ENCODE measurements at places on chromosomes 11 and 22.

- DNase-seq: peak; percentile 24
These were observed 1342.3 kb downstream of the TBC1D22A start for GRCh38 chr22:48104766-48105165.

GRCh38 chr11:67639438-67639859, at the start of gene TBX10:
Gene TBX10, minus strand, starts transcription at chr11:67639763. Its CDS starts 291 bp downstream, at chr11:67639472.
- peak; percentile 50 for DNase-seq

DNA sequence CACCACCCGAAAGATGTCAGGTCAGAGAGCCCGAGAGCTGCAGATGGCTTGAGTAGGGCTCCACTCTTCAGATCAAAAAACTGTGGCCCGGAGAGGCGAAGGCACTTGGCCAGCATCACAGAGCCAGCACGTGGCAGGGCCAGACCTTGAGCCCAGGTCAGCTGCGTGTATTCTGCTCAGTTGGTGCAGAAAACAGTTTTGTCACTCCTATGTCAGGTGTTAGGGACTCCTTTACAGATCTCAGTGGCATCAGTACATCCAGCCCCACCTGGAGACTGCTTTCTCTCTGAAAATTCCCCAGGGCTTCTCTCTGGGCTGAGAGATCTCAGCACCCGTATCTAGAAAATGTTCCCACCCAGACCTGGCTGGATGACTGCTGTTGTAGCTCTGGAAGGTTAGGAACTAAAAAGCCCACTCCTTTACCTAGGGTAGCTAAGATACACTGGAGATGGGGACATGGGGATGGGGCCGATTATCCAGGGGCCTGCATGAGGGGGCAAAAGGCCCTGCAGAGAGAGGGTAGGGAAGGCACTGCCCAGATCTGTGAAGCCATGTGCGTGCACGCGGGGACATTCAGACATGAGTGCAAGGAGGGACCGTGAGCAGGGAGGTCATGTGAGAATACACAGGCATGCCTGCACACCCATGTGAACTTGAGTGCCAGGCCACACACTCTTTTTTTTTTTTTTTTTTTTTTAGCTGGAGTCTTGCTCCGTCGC, 3.4 kb downstream of the APOA1 start:
- no peak for DNase-seq

DNA sequence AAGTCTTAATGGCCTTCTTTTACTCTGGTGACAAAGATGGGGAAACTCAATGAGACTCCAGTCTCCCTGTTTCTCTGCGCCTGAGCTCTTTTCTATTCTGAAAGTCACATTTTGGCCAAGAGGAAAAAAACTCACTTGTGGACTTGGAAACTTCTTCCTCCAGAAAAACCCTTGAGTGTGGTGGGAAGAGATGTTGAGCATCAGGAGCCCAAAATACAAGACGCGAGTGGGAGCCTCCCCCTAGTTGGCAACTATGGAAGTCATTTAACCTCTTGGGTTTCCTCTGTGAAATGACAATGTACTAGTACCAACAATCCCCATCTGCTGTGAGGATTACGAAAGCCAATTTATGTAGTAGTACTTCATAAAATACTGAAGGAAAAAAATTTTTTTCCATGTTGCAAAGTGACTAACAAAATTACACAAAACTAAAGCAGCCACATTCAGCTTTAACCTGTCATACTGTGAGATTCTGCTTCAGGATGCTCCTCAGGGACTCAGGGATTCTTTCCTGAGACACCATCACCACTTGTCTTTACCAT, 524 bp upstream of the SLC25A17 start:
- DNase-seq: no peak

GRCh38 chr11:70918242-70918641, 334.1 kb downstream of the SHANK2 start:
- DNase-seq: no peak

GRCh38 chr11:36376888-36377758, 81.0 kb downstream of the PRR5L start:
- peak; percentile 86 for DNase-seq

GRCh38 chr11:9850224-9850895, 186.5 kb downstream of the SWAP70 start:
- no peak for DNase-seq

GRCh38 chr22:17985606-17986005, 38.8 kb downstream of the MICAL3 start:
- no peak for DNase-seq

DNA sequence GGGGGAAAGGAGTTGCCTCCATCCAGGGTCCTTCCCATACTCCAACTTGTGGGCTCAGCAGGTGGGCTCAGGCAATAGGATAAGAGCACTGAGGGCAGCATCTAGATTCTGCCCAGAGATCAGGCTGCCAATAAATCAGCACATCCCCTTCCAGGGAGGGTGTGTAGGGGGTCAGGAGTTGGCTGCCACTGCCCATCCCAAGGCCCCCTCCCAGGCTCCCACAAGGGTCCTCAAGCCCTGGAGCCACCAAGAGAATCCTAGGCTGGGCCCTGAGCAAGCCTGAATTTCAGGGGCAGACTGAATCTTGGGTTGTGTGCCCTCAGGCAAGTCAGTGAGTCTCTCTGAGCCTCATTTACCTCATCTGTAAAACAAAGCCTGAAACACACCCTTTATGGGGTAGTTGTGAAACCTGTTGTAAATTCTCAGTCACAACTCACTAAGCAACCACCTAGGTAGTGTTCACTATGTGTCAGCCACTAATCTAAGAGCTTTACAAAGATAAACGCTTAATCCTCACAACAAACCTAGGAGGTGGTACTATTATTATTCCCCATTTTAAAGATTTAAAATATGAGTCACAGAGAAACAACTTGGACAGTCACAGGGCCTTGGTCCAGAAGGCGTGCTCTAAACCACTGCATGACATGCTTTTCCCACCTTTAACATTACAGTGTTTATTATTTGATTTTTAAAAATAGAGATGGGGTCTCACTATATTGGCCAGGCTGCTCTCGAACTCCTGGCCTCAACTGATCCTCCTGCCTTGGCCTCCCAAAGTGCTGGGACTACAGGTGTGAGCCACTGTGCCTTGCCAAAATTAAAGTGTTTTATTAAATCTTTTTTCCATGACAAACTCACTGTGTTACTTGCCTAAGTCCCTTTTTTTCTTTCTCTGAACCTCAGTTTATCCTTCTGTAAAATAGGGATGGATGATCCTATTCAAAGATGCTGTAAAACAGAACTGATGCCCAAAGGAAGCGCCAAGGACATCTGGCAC, 36.2 kb downstream of the LMO1 start:
- DNase-seq: no peak

GRCh38 chr22:48227341-48228018, 1465.0 kb downstream of the TBC1D22A start:
- DNase-seq: no peak

DNA sequence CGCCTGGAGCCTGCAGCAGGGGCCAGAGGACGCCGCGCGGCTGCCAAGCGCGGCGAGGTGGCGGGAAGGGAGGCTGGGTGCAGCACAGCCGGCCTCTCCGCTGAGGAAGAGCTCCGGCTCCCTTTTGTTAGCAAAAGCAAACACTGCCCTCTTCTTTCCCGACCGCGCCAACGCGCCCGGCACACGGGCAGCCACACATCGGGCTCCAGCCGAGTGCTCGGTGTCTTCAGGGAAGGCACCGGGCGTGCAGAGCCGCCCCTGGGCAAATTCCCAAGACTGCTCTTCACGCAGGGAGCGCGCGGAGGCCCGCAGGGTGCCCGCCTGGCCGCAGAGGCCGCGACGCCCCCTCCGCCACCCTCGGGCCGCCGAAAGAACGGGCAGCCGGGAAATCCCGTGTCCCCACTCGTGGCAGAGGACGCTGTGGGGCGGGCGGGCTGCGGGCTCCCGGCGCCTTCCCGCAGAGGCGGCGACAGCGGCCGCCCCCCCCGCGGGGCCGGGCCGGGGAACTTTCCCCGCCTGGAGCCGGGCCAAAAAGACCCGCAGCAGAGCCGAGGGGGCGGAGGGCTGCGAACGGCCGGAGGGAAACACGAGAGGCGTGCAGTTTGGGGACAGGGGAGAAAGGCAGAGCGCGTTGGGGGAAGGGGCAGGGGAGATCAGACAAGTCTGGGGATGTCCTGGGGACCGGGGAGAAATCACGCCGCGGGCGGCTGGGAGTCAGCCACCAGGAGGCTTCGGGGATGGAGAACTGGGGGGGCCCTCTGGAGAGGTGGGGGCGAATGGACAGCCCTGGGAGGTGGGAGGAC, 931 bp downstream of the CADM1 start:
- DNase-seq: peak; percentile 80

- DNase-seq: peak; percentile 75
These were observed at the start of gene PHLDB1 for GRCh38 chr11:118607401-118608359. Gene PHLDB1, plus strand, starts transcription at chr11:118607615. Its CDS starts 6,222 bp downstream, at chr11:118613837.

DNA sequence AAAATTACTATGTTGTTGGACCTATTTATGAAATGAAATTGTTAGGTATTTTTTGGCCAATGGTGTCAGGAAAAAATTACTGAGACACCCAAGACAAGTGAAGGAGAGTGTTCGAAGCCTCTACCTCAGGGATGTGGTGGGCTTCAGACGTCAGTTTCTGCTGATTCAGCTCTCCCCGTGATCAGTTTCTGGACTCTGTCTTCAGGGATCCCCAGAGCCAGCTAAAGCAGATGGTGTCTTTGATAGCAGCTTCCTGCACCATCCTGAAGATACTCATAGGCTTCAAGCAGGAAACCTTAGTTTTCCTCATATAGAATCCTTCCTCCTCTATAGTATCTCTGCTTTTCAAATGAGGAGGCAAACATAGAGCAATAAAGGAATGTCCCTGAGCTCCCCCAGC, 7.4 kb downstream of the CD248 start:
- DNase-seq: no peak

DNA sequence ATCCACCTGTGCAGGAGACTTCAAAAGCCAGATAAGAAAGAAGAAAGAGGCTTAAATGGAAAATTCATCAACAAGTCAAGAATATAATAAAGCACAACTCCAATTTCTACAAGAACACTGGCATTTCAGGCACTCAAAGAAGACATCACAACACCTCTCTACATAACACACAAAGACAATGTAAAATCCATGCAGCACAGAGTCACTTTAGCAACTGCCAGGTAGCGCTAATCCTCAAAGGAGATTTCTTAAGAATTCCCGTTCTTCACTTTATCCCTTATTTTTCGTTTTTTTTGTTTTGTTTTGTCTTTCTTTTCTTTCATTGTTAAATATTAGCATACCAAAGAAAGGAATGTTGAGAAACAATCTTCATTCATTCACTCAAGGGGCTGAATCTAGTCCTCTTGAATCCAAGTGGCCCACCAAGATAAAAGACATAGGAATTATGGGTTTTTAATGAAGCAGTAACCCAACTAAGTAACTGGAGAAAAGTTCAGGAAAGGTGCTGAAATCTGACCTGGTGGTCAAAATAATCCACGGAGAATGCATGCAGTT, 95.0 kb downstream of the CADM1 start:
- no peak for DNase-seq

GRCh38 chr11:62770778-62771143, 435 bp upstream of the TAF6L start:
- peak; percentile 61 for DNase-seq

GRCh38 chr11:118659953-118660680, 19.3 kb downstream of the TREH start:
- no peak for DNase-seq

- peak; percentile 95 for DNase-seq
These were observed at the start of gene ALKBH3 for GRCh38 chr11:43880640-43881159. Gene ALKBH3, plus strand, starts transcription at chr11:43880831. Its CDS starts 1,822 bp downstream, at chr11:43882653.

DNA sequence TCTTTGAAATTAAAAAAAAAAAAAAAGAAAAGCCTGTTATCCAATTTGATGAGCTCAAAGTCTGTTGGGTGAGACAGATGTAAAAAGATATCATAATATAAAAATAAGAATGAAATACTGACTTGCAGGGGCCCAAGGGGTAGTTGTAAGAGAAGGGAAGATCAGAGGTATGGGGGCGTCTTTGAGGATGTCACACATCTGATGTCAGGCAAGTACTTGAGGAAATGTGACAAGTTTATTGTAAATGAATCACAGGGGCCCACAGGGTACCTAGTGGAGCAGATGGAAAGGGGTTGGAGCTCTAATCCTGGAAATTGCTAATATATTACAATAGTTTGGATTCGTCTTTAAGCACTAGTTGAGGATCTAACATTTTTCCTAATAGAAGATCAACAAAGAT, 131.6 kb downstream of the MAML2 start:
- no peak for DNase-seq

DNA sequence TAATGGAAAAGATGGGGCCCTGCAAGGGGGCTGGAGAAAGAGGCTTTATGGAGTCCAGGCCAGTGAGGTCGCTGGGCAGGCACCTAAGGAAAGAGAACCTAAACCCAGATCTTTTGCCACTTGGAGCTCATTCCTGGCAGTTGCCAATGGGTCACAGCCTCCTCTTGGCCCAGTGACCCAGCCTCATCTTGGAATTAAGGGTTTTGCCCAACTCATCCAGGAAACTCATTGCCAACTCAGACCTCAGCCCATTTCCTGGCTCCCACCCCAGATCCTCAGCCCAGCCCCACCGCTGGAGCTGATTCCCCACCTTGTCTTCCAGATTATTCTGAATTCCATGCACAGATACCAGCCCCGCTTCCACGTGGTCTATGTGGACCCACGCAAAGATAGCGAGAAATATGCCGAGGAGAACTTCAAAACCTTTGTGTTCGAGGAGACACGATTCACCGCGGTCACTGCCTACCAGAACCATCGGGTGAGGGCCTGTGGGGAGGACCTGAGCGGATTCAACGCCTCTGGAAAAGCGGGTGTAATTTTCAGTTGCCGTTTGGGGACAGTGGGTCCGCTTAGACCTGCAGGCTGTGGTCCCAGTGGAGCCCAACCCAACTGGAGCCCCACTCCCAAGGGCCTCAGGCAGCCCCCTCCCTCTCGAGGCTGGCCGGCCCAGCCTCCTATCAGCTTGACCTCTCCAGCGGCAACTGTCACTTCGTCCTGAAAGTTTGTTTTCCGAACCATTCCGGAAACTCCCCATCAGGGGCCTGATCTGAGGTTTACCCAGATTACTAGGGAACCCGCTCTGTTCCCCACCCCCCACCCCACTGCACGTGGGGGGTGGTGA, 4.3 kb downstream of the TBX1 start:
- no peak for DNase-seq

All from ecto neural progenitor cell (in vitro differentiated cells).